ENCODE measurements at places on chromosomes 6 and 20.

- no peak for DNase-seq
These were observed at the start of the genes DEFB124 and REM1 for GRCh38 chr20:31474758-31475427. DEFB124 (minus strand) TSS chr20:31475127; CDS start chr20:31473013, 2,114 bp downstream. REM1 (plus strand) TSS chr20:31475288; CDS start chr20:31476446, 1,158 bp downstream.

DNA sequence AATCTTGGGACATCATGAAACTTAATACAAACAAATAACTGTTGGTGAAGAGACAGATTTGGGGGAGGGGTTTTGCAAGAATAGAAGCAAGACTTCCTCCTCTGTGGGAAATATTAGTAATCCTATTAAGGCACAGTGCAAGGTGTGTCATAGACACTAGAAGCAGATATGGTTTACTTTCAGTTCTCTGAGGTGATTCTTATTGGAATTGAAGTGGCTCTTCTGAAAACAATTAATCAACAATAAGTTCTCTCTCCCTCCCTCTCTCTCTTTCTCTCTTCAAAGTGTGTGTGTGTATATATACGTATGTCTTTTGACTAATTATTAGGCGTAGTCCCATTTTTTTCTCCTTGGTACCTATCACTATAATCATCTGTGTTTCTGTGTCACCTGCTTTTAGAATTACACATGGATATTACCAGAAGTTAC lies 99.8 kb downstream of the HIVEP2 start:
- DNase-seq = no peak

DNA sequence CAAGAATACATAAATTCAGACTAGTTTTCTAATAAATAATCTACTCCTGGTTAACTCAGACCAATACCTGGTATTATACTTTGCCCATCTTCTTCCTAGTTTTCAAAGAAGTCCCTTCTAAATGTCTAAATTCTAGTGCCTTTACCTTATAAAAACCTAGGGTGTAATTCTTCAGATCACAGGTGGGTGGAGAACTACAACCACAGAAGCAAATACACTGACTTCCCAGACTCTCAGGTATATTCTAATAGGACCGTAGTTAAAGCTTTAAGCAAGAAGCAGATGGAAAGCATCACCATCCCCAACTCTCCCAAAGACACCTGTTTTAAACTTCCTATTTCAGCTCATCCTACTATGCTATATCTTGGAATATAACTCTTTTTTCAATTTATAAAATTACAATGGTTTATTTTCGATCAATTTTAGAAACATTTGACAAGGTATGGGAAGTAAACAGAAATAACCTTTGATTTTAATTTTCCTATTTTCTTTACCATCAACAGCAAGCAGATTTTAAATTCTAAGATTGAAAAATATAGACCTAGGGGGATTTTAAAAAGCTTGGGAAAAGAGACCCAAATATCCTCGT lies 15.8 kb downstream of the MAN1A1 start:
- DNase-seq = no peak

- DNase-seq = peak; percentile 79
These were observed 707.8 kb upstream of the FLRT3 start for GRCh38 chr20:15045246-15045645.

DNA sequence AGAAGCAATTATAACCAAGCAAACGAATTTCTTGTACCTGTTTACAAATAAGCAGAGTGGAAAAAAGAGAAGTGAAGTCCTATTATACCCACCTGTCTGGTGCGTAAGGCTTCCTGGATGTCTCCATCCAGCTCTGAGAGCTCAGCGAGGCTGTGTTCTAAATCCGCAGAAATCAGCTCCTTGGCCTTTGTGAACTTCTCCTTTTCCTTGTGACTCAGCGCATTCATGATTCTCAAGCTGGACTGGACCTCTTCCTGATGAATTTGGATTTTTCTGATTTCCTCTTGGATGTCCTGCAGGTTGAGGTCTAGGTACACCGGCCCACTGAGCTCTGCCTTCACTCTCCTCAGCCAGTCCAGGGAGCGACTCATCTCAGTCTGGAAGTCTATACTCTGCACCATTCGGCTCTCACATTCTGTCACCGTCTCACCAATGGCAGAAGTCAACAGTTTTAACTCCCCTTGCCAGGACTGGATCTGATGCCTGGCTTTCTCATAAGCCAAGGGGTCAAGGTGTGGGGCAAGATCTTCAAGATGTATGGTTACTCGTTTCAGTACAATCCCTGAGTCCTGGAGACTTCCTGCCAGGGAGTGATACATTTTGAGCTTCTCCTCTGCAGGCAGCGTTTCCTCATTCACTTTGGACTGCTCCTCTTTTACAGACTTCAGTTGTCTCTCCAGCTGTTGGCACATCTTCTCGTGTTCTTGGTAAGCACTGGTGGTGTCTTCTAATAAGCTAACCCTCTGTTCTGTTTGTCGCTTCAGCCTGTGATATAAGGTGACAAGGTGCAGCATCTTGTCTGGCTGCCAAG lies 307.3 kb downstream of the SYNE1 start:
- DNase-seq = no peak

All from fibroblast of the conjunctiva (primary cell).